ENCODE measurements at places on chromosomes 12 and 14. TPM values are rescaled to one million over a fixed set of nuclear protein-coding genes. Genes with fewer than 3 reads are reported as not detected.

DNA sequence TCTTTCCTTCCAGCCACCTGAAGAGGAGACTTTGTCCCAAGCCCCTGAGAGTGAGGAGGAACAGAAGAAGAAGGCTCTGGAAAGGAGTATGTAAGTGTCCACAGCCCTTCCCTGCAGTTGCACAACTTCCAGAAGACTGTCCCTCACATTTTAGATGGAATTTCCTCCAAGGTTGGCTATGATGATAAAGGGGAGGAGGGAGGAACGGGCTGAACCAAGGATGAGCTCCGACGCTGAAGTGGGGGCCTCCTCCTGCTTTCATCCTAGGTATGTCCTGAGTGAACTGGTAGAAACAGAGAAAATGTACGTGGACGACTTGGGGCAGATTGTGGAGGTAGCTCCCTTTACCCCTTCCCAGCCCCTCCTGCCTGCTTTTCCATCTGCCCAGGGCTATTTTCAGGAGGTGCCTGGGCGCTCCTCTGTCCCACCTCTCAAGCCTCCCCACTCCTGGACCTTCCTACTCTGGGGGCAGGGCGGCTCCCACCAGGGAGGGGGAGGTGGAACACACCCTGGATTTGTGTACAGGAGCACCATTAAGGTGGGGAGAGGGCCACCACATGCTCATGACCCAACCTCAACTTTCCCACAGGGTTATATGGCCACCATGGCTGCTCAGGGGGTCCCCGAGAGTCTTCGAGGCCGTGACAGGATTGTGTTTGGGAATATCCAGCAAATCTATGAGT, 2.3 kb downstream of the ARHGEF25 start:
- no peak for DNase-seq

DNA sequence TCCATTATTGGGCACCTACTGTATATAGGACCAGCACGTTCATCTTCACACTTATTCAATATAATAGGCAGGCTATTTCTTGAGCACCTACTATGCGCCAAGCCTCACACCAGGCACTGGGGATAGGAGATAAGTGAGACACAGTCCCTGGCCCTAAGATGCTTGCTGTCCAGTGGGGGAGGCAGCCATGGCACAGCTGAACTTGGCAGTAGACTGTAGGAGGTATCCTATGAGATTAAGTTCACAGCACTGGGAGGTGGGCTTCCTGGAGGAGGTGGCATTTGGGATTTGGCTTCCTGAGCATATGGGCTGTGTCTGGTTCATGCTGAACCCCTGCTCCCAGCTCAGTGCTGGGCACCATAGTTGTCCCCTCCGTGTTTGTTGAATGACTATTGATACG, 65.1 kb downstream of the MVK start:
- no peak for DNase-seq

DNA sequence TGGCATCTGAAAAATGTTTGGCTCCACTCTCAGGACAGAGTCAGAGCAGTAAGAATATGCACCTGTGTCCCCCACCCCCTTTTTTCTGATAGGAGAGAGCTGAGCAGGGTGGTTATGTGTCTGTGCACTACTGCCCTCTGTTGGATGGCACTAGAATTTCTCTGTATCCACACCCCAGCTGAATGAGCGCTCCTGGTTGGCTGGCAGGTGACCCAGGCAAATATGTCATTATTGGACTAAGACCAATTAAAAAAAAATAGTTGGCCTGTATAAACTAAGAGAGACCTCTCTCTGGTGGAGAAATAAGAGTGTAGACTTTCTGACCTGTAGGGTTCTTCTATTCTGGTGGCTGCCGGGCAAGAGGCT, 107.0 kb downstream of the PTCSC3 start:
- peak; percentile 12 for DNase-seq

EGLN3 gene
- 9.7 TPM for total RNA-seq

DNA sequence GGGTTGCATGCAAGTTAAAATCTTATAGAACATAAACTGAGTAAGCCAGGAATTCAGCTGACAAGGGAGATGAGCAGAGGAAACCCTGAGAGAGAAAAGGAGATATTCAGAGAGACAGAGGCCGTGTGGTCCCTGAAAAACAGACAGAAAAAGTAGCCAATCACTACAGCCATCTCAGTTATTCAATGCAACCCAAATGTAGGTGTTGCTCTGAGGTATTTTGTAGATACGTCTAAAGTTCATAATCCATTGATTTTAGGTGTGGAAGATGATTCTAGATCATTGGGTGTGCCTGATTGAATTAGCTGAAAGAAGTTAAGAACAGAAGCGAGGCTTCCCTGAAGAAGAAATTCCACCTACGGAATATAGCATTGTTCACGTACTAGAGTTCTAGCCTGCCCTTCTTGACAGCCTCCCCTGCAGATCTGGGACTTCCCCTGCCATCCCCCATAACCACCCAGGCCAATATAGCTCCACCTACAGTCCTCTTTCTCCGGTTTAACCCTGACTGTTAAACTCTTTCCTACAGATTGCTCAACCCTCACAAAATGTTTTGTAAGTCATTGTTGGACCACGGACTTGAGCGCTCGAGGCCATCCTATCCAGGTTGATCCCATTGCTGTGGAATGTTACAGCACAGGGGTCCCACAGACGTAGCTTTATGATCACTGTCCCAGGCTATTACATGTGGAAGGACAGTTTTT, 21.7 kb downstream of the AICDA start:
- no peak for DNase-seq
